Nucleus accumbens (tissue), 56 donors: ENCODE measurements at places on chromosomes 11 and 22.

DNA sequence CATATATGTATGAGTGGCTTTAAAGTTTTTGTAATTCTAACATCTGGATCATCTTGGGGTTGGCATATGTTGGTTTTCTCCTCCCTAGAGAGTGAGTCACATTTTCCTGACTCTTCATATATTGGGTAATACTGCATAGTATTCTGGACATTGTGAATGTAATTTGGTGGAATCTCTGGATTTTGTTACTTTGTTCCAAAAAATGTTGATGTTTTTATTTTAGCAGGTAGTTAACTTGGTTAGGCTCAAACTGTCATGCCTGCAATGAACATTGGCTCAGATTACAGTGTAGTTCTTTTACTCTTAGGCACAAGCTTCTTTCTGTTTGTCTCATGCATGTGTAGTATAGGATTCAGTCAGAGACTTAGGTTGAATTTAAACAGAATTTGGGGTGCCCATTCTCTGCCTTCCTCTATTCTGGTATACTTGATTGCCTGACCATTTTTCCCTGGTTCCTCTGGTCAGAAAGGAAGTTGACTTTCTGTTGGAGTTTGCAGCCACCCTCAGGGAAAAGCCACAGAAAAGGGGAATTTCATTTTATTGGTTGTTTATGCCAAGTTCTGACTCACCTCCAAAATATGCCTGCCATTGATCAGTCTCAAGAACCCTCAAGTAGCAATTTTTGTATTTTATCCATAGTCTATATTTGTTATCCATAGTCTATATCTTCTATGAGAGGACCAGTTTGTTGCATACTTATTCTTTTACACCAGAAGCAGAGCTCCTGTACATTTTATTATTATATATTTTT is 151.7 kb downstream of the UVRAG start:
- no peak for DNase-seq

DNA sequence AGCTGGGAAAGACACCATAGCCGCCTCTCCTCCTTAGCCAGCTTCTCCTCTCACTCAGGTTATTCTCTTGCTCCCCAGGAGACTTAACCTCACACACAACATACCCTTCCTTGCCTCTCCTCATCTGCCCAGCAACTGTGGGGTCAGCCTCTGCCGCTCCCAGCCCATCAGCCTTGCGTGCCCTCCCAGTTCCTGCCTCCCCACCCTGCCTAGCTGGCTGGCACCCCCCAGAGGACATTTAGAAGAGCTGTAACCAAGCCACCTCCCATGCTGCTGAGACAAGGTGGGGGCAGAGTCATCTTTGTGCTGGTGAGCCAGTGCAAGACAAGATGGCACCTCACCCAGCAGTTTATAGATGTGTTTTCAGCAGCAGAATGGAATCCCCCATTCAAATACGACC is 38.2 kb downstream of the TOM1 start:
- no peak for DNase-seq

DNA sequence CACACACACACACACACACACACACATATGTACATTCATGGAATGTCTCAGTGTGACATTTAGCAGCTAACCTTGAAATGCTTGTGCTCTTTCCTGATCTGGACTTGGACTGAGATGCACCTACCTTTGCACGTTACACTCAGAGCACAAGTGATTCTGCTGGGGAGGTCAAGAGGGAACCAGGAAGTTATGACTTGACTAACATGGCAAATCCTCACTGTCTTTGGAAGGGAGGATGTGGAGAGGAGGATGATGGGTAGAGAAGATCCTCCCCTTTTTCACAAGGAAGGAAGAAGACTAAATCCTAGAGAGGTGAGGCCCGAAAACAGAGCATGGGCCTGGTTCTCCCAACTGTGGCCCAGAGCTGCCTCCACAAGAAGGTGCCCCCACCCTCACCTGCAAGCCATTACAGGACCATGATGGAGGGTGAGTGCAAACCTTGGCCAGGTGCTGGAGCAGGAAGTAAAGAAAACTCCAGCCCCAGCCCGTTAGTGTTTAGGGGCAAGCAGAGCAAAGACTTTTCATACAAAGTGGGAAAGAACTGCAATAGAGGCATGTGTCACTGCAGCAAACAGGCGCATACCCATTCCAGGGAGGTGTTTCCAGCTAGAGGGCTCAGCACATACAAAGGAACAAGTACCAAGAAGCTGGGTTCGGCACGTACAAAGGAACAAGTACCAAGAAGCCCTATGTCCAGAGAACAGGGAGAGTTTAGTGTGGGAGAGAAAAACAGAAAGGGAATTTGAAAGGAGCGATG is 26.4 kb downstream of the SCN4B start:
- DNase-seq: no peak

DNA sequence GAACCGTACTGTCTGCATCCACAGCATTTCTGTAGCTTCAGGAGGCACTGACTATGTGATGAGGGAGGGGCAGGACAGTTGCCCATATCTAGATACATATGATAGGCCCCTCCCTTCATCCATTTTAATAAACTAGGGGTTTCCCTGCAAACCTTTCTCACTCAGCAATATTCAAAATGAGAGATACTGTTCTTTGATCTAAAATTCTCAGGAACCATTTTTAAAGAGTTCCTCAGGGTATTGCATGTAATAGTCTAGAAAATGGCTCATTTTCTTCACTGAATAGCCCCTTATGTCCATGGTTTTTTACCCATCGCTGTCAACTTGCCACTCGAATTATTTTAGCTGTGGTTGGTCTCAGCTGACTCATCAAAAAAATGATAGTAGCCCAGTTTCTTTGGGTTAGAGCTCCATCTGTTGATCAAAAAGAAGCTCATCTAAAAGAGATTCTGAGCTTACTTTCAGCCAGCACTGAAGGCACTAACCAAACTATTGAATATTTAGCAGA is 37.0 kb upstream of the DNAJB7 start:
- DNase-seq: no peak

DNA sequence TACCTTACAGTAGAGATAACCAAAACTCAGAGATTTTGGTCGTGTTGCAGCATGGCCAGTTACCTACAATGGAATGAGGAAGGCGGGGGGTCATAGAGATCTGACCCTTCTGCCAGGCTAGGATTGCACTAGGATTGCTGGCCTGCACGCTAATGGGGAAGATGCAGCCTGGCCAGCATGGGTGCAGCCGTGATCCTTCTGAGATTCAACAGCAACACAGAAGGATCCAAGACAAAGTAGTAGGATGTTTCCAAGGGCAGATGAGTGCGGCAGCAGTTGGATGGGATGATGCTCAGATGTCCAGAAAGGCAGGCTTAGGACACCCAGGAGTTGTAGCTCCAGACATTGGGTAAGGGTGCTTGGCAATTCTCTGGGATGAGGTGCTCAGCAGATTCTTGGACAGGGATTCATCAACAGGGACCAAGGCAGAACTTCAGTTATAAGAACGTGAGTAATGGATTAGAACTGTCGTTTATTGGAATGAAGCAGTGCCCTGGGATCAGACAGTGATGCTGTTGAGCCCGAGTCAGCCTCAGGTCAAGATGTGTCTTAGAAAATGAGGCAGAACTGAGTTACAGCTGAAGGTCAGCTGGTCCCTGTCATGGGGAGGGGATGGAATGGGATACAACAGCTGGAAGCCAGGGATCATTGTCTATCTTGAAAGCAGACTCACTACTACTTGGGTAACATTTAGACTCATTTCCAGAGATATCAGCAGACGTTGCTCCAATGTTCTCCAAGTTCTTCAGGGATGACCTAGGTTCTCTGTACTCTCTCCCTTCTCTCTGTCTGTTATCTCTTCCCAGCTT is 71.0 kb downstream of the PARVA start:
- DNase-seq: no peak

DNA sequence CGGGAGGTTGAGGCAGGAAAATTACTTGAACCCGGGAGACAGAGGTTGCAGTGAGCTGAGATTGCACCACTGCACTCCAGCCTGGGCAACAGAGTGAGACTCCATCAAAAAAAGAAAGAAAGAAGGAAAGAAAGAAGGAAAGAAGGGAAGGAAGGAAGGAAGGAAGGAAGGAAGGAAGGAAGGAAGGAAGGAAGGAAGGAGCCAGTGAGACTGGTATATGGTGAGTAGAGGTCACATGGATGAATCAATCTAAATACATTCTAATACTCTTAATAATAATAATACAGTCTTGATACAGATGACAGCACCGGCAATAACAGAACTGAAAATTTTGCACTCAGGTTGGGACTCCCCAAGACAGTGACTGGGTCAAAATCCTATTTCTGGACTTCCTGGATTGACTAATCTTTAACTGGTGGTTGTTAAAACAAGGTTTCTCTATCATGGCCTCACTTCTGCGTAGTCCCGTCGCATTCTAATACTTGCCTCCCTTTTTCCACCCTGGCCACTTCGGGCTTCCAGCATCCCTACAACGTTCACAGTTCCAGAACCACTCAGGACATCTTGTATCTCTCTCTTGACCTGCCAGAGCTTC is 53.5 kb upstream of the EIF3M start:
- DNase-seq: no peak

GRCh38 chr11:118366287-118366686 is 6.9 kb downstream of the UBE4A start:
- no peak for DNase-seq

DNA sequence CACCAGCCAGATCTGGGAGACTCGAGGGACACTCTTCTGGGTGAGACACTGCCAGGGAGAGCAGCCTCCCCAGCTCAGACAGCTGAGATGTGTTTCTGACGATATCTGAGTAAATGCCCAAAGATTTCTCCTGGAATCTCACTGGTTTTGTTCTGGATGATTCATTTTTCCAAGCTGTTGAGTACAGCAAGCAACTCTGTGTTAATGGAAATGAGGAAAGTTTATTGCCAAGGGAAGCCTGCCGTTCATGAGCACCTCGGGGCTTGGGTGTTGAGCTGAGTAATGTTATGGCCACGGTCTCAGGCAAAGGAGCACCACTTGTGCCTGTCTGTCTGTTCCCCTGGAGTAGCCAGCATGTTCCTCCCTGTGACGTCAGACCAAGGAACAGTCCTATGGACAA is 1132.4 kb downstream of the BRD1 start:
- DNase-seq: no peak

- DNase-seq: no peak
Observed at GRCh38 chr11:113256431-113257202, 57.8 kb upstream of the TTC12 start.

DNA sequence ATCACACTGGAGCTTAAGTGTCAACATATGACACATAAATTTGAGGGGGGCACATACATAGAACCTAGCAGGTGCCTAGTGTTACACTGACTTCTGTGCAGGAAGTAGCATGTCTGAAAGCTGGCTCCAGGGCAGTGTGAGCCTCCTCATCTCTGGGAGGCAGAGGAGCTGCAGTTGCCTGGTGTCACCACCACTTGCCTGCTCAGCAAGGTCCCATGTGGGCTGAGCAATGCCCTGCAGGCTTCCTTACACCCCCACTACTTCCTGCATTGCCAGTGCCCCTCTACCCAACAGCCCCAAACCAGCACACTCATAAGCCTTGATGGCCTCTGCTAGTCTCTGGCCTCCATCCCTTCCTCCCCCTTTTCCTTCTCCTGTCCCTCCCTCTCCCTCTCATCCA is 165.8 kb downstream of the BUD13 start:
- no peak for DNase-seq

- no peak for DNase-seq
Observed at GRCh38 chr11:133919330-133920108, 37.2 kb downstream of the IGSF9B start.

- DNase-seq: peak; percentile 78
Observed at GRCh38 chr11:61967924-61968757, 707 bp upstream of the FTH1 start.

- DNase-seq: no peak
Observed at GRCh38 chr11:79661373-79661772, 220.5 kb upstream of the TENM4 start.

GRCh38 chr22:38202437-38203089 is 769 bp downstream of the MAFF start:
- no peak for DNase-seq

GRCh38 chr11:70421123-70421522 is 22.8 kb downstream of the CTTN start:
- DNase-seq: no peak

DNA sequence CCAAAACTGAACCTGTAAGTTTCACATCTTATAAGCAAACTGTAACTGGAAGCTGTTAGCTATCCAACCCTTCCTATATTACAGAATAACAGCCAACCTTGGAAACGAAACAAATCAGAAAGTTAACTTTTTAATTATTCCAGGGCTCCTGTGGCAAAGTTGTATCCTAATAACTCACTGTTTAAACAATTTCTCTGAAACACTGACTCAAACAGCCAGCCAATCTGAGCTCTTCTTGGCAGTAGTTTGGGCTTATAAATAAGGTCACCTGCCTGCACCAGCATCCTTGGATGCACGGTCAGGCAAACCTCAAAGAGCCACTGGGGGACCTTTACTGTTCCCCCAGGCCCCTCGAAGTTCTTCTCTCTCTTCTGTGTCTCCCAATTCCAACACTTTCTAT is 5.0 kb downstream of the CELSR1 start:
- no peak for DNase-seq

DNA sequence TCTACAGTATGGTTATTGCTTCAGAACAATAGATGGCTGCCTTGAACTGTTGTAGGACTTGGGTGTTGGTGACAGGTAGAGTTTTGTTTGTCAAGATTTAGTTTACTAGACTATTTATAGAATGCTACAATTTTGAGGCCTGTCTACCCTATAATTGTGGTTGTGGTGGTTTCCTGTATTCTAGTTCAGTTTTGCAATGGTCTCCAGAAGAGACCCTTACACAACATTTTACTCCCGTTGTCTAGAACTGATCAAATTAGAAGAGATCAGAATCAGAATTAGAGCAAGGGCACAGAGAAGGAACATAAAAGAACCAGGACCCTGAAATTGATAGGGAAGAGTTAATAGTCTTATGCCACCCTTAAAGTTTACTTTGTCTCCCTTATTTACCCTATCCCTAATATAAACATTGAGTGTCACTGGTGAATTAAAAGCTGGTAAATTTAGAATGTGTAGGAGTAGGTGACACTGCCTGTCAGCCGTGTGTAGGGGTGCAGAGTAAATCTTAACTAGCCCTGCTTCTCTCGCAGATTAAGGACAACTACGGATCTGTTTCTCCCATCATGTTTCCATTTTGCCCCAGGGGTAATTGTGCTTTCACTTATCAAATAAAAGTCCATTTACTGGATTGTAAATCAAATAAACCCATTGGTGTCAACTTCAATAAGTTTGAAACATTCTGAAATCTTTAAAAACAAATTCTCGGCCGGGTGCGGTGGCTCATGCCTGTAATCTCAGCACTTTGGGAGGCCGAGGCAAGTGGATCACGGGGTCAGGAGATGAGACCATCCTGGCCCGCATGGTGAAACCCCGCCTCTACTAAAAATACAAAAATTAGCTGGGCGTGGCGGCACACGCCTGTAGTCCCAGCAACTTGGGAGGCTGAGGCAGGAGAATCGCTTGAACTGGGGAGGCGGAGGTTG is 10.9 kb upstream of the PHLDB1 start:
- DNase-seq: no peak

DNA sequence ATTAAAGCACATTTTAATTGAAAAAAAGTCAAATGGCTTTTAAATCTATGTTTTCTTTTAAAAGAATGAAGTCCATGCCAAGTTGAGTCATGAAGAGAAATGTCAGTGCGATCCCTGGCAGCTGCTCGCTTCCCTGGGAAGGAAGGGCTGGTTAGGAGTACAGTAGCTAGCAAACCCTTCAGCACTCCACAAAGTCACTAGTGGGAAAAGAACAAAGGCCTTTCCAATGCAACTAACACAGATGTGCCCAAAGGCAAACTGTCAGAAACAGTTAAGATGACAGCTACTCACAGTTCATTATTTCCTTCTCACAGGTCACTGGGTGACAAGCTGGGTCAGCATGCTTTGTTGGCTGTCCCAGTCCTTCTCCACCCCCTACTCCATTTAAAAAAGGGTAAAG is 308.7 kb downstream of the DCDC1 start:
- DNase-seq: no peak

- no peak for DNase-seq
Observed at GRCh38 chr11:27233654-27234042, 129.4 kb downstream of the CCDC34 start.
